ENCODE measurements at places on chromosomes 12 and 14.

DNA sequence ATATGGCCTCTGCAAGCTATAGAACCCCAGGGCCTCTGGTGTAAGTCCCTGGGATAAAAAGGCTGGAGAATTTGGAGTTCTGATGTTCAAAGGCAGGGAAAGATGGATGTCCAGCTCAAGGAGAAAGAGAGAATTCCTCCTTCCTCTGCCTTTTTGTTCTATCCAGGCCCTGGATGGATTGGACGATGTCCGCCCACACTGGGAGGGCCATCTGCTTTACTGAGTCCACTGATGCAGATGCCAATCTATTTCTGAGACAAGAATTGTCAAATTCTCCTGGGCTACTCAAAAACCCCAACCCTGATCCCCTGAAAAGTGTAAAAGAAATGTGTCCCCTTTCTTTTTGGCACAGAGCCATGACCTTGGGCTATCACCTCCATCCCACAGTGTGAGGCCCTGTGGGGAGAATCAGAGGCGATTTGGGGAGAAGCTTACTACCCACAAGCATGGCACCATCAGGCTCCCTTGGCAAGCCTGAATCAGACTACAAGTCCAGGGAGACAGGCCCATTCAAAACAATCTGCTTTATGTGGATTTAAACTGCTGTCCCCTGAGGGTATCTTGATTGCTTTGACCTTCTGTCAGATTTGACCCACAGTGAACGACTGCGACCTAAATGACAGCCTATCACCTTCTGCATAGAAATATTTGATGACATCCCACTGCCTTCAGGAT lies 334.0 kb downstream of the NUAK1 start:
- DNase-seq, result no peak

DNA sequence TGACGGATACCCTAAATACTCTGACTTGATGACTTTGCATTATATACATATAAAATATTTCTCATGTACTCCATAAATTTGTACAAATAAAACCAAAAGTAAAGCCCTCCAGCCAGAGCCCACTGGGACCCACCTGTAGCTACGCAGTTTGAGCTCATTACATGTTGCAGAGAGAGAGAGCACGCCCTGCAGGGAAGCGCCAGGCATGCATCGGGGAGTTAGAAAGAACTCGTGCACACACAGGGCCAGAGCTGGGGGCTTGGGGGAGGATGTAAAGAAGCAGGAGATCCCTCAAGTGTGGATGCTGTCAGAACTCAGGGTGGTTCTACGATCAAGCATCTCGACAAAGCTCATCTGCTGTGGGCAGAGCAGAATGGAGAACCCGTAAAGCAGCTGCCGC lies 178.5 kb upstream of the RTL1 start:
- DNase-seq, result no peak

- peak; percentile 20 for DNase-seq
Observed at GRCh38 chr14:54325766-54326165, 71.0 kb upstream of the CDKN3 start.

GRCh38 chr12:6936636-6937480 lies 6.8 kb upstream of the RNU7-1 start:
- DNase-seq, result peak; percentile 81

- no peak for DNase-seq
Observed at GRCh38 chr14:97277711-97278110, 480.5 kb downstream of the VRK1 start.

DNA sequence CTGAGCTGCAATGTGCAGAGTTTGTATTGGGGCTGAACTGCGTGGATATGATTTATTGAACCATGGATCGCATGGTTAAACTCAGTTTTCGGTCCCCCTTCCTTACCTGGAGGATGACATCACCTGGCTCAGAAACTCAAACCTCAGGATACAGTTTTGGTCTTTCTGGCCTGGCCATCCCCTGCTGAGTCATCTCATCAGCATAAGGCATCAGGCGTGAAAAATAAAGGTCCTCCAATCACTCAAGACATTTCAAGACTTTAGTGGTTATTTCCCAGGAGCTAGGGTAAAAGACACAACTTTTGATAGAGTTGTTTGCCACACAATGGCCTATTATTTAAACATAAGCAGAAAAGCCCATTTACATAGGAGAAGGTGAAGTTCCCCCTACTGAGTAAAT lies 631.1 kb upstream of the TMEM132C start:
- no peak for DNase-seq

All from muscle of back (tissue), 13 donors.